ENCODE measurements at places on chromosomes 11 and 22.
A peak's percentile ranks its signal among the peaks of the same experiment; 100 is the strongest.

DNA sequence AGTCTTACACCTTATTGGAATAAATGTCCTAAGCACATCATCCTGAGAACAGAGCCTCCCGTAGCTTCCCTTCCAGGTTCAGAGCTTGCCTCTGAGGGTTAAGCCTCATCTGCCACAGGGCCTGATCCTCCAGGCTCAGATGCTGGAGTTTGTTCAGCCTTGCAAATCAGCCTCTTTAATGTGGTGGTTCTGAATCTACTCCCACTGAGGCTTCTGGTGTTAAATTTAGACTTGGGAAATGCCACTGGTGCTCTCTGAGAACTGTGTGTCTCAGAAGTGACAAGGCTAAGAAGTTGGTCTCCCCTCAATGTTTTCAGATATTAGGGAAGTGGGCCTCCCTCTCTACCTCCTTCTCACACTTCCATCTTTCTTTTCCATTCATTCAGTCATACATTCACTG is 68.7 kb downstream of the CCDC81 start:
- no peak for DNase-seq

- no peak for DNase-seq
Observed at GRCh38 chr11:61966734-61967115, 709 bp downstream of the FTH1 start.

GRCh38 chr11:69862797-69863543 is 43.8 kb upstream of the FGF3 start:
- DNase-seq = no peak

- peak; percentile 41 for DNase-seq
Observed at GRCh38 chr11:11786771-11787170, 55.0 kb upstream of the USP47 start.

DNA sequence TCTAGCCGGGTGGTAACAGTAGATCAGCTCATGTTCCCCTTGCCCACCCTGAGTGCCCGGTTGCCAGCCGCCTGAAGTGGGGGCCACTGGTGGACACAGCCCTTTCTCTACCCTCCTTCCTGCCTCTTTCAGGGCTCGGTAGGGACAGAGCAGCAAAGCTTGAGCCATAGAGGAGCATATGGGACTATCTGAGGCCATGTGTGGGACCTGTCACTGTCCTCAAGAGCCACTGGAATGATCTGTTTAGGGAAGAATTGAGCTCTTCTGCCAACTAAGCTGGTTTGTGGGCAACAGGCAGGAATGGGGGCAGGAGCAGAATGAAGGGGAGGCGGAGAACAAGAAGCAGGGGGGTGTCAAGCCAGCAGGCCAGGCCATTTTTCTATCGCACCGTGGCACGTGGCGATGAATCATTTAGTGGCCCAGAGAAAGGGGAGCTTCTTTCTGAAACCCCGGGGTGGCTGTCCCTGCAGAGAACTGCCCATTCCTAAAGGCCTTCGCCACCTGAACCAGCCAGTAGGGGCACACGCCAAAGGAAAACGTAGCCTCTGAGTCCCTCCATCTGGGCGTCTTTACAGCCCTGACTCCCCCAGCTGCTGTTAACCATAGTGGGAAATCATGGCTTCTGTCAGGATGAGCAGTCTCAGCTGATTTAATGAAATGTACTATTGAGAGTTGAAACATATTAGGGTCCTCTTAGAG is 8.8 kb downstream of the ASPHD2 start:
- DNase-seq = no peak

DNA sequence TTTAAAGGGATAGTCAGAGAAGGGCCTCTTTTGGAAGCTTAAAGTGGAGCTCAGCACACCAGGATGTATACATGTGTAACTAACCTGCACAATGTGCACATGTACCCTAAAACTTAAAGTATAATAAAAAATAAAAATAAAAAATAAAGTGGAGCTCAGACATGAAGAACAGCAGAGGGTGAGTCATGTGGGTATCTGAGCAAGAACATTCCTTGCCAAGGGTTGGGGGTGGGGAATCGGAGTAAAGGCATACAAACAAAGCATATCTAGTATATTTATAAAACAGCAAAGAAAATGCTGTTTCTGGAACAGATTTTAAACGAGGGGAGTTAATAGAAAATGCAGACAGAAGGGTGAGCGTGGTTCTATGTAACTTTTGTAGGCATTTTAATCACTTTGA is 562.6 kb upstream of the ANO3 start:
- no peak for DNase-seq

DNA sequence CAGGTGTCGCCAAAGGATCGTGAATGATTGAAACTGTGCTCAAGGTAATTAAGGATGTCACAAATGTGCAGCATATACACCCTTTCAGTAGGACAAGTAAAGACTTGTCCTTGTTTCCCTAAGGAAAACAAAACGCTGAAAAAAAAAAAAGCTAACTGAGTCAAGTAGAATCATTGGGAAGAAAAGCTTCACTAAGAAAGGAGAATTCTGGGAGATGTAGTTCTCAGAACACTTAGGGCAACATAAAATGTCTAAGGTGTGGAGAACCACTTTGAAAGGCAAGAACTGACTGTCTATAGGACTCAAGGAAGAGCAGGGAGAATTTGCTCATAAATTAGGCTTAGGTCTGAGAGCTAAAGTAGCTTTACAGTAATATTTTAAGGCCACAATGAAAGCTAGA is 2.9 kb upstream of the OR5T1 start:
- DNase-seq = no peak

GRCh38 chr22:36010090-36010489 is 18.5 kb downstream of the RBFOX2 start:
- no peak for DNase-seq

DNA sequence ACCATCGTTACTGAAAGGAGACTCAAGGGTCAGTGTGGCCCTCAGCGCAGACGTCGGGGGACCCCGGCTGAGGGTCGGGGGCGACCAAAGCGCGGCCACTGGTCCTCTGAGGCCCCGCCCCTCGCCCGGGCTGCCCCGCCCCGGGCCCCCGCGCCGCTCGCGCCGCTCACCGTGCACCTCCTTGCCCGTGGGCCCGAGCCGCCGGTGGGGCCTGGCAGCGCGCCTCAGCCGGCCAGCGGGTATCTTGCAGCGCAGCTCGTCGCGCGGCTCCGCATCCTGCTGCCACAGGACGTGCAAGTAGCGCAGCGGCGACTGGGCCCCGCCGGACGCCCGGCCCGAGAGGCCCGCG is 419 bp downstream of the ANKRD54 start:
- peak; percentile 40 for DNase-seq

DNA sequence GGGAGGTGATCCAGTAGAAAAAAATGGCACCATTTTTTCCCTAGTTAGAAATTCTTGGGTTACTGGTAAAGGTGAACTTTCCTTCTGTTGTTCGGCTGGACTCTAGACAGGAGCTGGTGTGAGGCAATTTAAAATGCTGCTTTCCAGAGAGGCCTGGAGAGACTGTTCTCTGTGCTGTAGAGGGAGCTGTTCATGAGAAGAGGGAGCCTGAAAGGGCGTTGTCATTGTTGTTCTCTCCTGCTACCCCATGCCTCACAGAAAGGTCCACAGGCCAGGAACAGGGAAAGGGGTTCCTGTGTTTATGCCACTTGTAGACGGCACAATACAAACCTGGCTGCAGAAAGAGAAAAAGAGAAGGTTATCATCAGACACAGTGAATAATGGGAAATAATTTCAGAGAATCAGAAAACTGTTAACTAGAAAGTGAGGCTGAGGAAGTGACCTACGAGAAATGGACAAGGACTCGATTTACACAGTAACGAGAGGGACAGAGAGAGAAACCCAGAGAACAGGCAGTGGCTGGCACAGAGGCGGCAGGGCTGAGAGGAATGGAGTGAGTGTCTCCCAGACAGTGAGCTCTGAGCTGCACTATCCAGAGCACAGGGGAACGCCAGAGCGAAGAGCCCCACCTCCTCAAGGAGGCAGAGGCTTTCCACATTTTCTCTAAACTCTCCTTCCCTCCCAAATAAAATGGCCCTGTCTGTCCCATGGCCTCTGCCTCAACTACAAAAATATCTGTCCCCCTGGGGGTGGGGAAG is 109.2 kb downstream of the RRM1 start:
- DNase-seq = no peak

DNA sequence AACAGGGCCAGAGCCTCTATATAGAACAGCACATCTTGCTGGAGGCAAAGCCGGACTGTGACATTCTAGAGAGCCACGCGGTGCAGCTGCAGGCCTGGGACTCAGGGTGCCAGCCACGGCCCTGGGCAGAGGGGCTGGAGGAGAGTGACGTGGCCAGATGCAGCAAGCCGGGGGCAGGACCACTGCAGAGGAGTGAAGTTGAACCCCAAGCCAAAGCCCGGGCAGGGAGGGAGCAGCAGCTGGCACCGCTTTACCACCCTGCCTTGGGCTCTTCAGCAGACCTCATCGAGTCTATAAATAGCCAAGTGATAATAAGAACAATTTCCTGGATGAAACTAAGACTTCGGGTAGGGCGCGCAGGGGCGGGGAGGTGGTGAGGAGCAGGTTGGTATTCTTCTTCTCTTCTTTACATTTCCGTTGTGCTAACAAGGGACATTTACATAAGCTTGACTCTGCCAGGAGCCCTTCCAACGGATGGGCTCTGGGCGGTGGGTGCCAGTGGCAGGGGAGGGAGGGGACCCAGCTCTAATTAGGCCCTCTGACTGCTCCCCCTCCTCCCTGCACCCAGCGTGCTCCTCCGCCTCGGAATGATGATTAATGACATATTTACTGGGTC is 110.2 kb downstream of the ST3GAL4 start:
- no peak for DNase-seq

DNA sequence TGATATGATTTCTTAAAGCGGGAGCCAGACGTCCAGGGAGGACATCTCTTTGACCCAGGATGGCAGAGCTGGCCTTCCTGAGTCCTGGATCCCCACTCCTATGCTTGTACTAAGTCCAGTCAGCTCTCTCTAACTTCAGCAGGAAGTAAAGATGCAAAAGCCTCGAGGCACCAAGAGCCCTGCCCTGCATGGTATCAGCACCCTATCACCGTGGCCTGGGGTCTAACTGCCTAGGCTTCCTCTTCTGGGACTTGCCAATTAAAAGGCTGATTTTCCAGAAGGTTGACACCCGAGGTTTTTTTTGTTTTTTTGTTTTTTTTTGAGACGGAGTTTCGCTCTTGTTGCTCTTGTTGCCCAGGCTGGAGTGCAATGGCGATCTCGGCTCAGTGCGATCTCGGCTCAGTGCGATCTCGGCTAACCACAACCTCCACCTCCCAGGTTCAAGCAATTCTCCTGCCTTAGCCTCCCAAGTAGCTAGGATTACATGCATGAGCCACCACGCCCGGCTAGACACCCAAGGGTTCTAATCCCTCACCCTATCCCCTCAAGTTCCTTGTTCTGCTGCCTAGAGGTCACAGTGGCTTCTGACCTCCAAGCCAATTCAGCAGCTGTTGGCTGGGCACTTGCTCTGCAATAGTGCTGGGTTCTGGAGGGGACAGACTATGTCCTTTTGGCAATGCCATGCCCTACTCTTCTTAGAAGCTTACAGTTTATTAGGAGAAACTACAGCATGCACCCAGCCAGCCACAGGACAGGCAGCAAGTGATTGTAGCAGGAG is 50.6 kb upstream of the FTH1 start:
- no peak for DNase-seq

GRCh38 chr11:112511911-112512310 is 251.3 kb upstream of the PLET1 start:
- DNase-seq = no peak

- peak; percentile 7 for DNase-seq
Observed at GRCh38 chr11:35227576-35228327, 88.8 kb downstream of the CD44 start.

DNA sequence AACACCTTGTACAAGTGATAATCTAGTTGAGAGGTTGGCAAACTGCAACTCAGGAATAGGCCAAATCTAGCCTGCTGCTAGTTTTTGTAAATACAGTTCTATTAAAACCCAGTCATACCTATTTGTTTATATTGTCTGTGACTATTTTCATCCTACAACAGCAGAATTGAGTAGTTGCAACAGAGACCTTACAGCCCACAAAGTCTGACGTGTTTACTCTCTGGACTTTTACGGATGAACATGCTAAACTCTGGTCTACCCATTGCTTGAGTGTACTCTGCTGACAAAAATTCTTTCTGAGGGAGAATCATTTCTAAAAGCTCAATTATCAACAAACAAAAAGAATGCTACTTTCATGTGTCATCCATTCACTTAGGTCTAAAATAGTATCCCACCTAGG is 287.0 kb downstream of the DYNC2H1 start:
- no peak for DNase-seq

DNA sequence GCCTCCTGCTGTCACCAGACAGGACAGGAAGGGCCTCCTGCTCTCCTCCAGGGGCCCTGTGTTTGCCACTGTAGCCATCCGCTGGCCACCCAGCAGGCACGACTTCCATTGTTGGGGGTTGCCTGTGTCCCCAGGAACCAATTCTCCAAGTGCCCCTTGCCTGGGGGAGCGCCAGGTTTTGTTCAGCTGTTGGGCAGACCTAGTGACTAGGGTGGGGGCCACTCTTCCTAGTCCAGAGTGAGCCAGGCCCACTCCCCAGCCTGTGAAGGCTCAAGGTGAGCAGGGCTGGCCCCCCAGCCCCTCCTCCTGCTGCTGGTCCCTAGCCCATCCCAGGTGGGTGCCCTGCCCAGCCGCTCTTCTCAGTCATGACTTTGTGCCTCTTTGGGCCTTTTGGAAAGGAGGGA is 30.9 kb downstream of the OSBPL5 start:
- DNase-seq = no peak

- peak; percentile 93 for DNase-seq
Observed at GRCh38 chr11:6431861-6432260, 8.9 kb downstream of the HPX start.

DNA sequence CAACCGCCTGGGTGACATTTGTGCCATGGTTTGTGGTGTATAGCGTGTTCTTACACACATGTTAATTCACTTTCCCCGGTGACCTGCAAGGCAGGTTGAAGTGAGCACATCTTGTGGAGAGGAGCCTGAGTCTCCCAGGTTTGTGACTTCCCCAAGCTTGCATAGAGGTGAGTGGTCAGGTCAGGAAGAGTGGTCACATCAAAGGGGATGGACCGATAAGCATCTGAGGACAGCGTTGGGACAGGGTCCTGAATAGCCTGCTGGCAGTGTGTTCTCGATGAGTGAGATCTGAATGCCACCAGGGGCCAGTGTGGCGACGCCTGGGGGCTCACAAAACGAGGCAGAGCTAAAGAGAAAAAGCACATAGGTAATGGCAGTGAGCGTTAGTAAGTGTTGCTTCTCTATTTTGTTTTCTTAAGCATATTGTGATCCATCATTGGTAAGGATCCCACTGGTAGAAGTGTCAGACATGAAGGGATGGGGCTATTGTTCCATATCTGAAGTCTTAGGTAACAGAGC is 154.6 kb downstream of the GRIK4 start:
- DNase-seq = no peak

- no peak for DNase-seq
Observed at GRCh38 chr11:114128399-114128798, 68.9 kb downstream of the ZBTB16 start.

- no peak for DNase-seq
Observed at GRCh38 chr22:26599505-26599904, 9.6 kb upstream of the TPST2 start.

- no peak for DNase-seq
Observed at GRCh38 chr22:26234296-26234695, 65.0 kb downstream of the SEZ6L start.

- DNase-seq = no peak
Observed at GRCh38 chr11:72375241-72375960, 58.9 kb downstream of the CLPB start.

Data from AG08395 (cell line).